ENCODE measurements at places on chromosomes 2 and 18.

DNA sequence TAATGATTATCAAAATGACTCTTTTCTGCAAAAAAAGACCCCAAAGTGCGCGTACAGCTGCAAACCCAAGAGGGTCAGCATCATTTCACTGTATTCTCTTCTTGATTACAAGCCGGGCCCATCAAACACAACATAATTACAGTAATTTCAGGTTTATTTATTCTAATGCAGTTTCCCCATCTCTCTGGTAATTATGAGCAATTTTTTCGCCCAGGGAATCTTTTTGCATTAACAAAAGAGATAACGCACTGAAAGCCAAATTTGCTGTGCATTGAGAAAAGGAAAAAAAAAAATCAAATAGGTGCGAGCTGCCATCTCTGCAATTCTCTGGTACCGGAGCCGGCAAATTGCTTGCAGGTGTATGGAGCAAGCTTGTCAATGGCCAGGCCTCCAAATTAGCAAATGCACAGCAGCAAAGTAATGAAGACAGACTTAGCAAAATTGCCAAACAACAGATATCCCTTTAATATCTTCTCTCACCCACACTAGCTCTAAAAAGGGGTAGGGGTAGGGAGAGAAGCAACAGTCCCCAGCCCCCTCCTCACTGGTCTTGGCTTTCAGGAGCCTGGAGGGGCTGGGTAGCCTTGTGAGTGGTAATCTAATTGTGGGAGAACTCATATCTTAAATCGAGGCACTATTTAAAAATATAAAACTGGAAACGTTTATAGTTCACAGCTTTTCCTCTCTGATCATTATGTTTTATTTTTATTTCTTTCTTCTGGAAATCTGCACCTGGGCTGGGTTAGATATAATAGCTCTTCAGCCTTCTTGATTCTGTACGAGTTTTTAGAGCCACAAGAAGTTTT is 6.7 kb downstream of the DLX1 start:
- no peak for DNase-seq

DNA sequence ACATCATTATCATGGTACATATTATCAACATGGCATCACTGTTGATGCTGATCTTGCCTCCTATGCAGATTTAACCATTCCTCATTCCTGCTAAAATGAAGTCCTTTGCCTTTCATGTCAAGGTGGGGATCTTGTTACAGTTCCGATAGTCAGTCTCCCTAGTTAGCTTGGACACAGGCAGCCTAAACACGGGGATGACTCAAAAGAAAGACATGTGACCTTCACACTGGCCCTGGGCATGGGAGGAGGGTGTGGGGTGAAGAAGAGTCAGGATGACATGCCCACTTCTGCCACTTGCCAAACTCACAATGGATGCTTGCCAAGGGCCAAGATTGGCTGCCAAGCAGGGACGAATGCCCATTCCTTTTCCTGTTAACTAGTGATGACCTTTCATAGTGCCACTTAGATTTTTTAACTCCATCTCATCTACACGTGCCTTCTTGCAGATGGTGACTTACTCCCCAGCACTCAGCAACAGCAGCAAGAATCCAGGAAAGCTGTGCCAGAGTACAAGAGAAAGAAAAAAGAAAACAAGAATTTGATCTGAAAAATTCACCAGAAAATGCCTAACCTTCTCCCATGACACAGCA is 13.9 kb upstream of the SLC1A4 start:
- DNase-seq: no peak

- DNase-seq: peak; percentile 30
Observed at GRCh38 chr2:142714600-142714999, 162.9 kb upstream of the KYNU start.

- no peak for DNase-seq
Observed at GRCh38 chr18:79944746-79945117, 6.7 kb downstream of the SLC66A2 start.

- DNase-seq: no peak
Observed at GRCh38 chr18:56726906-56727305, 75.7 kb downstream of the WDR7 start.

GRCh38 chr2:157843935-157844334 is 32.2 kb downstream of the ACVR1 start:
- DNase-seq: no peak

DNA sequence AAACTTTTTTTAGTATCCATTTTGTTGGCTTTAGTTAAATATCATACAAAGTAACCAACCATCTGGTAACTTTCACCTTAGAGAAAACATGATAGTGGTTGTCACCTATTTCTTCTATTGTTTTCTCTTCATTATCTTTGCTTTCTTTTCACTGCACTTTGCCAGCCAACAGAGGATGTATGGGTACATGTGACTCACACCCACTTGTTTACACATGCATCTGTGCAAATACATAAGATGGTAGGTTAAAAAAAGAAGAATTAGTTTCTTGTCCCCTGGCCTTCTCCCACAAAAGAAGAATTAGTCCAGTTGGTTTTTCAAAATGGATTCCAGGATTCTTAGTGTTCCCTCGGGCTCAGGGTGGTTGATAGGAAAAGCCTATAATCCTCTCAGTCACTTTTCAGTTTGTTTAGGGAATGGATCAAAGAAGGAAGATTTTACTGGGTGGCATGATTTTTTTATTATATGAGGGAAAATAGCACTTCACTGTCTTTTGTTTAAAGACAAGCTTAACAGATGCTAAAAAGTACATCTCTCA is 46.6 kb downstream of the CDK15 start:
- DNase-seq: peak; percentile 15

DNA sequence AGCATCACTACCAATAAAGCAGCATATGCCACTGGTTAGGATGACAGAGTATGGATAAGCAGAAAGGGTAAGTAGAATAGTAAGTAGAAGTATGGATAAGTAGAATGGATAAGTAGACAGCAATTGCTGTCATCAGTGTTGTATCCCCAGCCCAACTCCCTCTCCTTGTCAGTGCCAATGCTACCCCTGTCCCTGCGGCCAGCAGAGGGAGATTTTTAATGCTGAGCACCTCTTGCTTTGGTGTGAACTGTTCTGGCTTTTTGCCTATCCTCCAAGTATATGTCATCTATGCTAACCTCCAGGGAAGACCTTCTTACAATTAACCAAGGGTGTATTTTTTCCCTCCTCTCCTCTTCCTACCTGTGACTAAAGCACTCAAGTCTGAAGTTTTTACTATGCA is 136.7 kb upstream of the SPHKAP start:
- DNase-seq: peak; percentile 51

GRCh38 chr2:6948677-6949351 is 31.6 kb downstream of the RNF144A start:
- no peak for DNase-seq

DNA sequence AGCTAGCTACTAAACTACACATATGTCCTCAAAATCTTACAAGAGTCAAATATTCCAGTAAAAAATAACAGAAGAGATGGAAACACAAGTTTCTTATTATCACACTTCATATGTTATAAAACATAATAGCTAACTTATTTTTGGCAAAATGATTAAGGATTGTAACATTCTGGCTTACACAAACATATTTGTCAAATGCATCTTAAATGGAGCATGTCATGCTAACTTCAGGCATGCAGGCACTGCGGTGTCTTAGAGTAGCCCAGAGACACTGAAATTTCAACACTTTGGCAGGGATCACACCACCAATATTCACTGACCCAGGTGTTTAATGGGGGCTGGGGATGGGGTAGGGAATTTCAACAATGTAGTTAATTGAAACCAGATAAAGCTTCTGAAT is 51.6 kb downstream of the LDAH start:
- DNase-seq: no peak

- DNase-seq: peak; percentile 20
Observed at GRCh38 chr2:71609958-71610357, 156.6 kb downstream of the DYSF start.

- DNase-seq: no peak
Observed at GRCh38 chr18:62572456-62572855, 49.6 kb downstream of the ZCCHC2 start.

DNA sequence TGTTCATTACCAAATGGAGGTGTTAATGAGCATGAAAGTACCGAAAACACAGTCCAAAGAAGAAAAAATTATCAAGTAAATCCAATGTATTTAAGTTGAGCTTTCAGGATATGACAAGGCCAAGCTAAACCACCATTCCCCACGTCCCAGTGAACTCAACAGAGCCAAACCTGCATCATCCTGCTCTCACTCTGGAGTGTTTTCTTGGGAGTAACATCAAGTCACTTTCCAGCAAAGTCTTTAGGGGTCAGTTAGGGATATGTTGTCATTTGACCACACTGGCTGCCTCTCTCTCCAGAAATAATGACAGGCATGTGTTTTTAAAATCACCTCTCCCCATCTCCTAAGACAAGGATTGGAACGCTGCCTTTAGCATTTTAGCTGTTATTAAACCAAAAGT is 140.5 kb downstream of the SRBD1 start:
- no peak for DNase-seq

DNA sequence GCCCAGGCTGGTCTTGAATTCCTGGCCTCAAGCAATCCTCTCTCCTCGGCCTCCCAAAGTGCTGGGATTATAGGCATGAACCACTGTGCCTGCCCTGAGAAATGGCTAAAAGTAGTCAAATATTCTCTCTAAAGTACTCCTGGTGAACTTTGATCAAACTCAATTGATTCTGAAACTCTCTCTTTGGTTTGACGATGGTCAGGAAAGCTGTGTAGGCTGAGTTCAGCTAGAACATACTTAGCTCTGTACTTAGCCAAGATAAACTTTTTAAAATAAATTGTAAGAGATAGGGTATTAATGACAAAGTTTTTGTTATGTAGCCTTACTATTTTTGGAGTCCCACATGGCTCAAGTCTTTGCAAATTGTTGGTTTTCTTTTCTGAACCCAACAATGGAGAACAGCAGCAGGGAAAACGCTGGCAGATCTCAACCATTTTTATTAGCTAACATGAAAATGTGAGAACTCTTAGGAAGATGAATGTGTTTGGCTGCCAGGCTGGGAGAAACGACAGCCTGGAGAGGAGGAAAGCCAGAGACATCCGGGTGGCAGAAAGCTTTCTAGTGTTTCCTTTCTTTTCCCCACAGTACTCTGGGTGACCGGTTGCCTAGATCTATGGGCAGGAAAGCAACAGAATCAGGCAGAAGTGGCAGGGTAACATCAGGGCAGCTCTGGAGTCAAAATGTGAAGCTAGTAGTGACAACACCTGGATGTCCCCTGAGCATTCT is 193.0 kb upstream of the LHCGR start:
- DNase-seq: no peak

GRCh38 chr18:34866310-34866709 is 156.2 kb downstream of the DTNA start:
- no peak for DNase-seq

DNA sequence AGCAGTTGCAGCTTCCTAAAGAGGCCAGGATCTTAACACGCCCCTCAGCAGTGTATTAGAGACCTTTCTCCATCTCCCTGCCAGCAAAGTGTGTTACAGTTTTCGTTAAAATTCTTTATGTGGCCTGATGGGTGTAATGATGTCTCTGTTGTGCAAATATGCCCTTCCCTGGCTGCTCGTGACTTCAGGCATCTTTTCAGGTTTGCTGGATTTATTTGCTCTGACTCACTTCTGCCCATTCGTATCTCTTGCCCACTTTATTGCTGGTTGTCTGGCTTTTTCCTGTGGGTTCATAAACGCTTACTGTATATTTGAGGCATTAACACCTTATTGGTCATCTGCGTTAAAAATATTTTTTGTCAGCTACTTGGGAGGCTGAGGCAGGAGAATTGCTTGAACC is 134.5 kb downstream of the ASB1 start:
- DNase-seq: no peak

- no peak for DNase-seq
Observed at GRCh38 chr2:145584353-145584752, 1064.4 kb upstream of the ZEB2 start.

DNA sequence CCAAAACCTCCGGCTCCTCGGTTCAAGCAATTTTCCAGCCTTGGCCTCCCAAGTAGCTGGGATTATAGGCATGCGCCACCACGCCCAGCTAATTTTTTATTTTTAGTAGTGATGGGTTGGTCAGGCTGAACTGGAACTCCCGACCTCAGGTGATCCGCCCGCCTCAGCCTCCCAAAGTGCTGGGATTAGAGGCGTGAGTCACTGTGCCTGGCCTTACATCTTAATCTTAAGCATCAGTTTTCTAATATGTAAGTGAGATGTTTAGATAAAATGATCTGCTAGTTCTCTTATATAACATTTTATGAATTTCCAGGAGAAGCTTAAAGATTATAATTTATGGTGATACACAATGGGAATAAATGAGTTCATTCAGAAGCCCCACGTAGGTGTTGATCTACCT is 69.2 kb downstream of the SPTBN1 start:
- DNase-seq: no peak

- no peak for DNase-seq
Observed at GRCh38 chr2:219536425-219536824, 7.2 kb downstream of the CHPF start.

DNA sequence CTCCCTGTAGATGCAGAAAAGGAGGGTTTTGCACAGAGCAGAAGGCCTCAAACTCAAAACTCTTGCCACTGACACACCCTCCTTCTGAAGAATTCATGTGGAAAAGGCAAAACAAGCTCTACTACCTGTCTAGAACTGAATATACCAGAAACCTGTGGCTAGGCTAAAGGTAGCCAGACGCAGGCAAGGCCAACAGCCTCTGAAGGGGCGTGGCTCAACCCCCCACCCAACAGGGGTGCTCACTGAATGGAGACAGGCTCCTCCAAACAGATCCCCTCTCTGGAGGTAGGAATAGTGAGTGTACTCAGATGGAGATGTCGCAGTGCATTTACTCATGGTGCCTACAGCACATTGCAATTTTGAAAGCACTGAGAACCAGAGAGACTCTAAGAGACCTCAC is 3.0 kb upstream of the STK17B start:
- DNase-seq: no peak

GRCh38 chr2:152400607-152401214 is 65.7 kb downstream of the FMNL2 start:
- DNase-seq: no peak

DNA sequence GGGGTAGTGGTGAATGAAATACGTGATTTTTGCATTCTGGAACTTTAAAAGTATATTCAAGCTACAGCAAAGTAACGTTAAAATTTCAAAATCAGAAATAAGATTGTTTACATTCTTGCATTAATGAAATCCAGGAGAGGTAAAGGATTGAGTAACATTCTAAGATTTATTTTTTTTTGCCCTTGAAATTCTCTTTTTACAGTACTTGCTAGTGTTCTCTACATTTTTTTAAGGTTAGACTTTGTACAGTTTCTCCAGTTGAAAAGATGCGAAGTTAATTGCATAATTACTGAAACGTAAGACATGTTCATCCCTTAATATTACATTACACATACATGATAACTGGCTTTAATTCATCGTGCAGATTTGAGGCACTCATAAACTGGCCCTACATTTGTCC is 74.5 kb downstream of the ACTR3 start:
- DNase-seq: no peak

DNA sequence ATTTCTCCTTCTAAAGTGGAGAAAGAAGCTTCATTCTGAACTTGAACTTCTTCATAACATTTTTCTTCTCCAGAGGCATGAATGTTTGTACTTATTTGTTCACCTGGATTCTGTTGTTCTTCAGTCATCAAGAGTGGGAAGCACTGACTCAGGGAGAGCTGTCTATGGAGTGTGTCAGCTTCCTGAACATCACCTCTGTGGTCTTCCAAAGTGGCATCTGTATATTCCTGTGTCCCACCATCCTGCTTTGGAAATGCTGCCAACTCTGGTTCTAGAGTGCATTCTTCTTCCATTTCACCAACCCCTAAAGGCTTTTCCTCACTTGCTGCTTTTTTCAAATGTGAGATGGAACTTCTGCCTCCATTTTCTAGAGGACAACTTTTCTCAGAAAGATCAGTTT is 59.5 kb downstream of the TTN start:
- DNase-seq: no peak
